Activated CD4-positive, CD25-positive, alpha-beta regulatory T cell (primary cell): ENCODE measurements at places on chromosomes 3 and 15.

DNA sequence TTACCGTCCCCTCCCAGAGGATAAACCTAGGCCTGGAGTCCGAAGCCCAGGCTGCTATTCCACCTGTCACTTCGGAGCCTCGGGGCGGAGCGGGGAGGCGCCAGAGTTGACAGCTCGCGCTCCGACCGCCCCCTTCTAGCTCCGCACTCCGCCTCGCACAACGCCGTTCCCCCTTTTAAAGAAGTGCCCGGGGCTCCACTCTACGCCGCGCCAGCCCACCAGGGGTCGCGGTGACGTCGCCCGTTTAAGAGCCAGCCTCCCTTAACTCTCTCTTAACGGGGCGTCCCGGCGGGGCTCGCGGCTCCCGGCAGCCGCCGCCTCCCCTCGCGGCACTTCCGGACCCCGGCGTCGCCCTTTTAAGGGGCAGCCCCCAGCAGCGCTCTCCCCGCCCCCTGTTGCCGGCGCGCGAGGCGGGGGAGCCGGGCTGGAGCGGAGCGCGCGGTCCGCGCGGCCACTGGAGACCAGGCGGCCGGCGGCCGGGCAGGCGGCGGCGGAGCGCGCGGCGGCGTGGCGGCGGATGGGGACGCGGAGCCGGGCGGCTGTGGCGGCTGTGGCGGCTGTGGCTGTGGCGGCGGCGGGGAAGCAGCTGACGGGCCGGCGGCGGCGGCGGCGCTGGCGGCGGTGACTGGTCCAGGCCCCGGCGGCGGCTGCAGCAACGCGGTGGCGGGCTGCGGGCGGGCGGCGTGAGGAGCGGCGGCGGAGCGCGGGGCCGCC lies at the start of gene INAFM2:
Gene INAFM2 (plus strand): TSS at position 454 of the 714 bp plus-strand sequence. CDS start 364 bp downstream, outside the sequence.
- DNase-seq, result peak; percentile 79

GRCh38 chr15:40554161-40554525 lies 10.7 kb downstream of the CCDC32 start:
- DNase-seq, result no peak

DNA sequence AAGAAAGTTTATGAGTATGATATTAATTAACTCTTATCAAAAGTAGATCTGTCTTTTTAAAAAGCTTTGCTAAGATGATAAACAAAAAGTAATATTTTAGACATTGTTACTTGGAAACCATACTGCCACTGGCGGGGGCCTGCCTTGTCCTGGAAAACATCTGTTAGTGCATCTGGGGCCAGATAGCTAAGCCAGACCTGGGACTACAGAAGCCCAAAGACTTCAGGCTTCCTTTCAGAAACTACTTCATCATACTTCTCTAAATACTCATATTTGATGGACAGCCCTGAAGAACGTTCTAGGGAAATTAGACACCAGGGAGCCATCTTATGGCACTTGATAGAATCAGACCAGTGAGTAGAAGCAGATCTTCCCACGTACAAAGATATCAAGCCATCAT lies 795.4 kb upstream of the SEMA6D start:
- no peak for DNase-seq

DNA sequence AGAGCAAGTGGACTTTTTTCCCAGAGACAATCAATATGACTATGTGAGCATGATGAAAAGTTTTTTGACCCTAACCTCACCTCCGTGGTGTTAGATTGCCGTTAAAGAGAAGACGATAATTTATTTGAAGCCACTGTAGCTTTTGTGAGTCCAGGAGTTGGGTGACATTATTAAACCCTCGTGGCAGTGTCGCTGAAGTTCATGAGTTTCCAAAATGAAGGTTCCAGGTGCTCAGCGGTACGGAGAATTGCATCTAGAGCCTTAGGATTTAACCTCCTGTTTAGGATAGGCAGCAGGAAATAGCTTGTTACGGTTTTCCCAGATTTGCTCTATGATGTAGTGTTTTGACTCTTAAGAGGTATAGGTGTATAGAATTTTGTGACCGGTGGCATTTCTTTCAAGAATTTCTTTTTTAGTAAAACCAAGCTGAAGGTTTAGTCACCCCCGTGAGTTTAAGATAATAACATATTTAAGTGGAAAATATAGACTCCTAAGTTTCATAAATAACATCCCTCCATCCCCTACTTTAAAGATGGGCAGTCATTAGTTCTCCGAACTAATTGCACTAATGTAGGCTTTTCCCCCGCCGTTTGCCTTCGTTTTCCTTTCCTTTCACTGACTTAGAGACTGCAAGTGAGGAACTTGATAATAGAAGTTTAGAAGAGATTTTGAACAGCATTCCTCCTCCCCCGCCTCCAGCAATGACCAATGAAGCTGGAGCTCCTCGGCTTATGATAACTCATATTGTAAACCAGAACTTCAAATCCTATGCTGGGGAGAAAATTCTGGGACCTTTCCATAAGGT lies 2.0 kb downstream of the SMC4 start:
- DNase-seq, result no peak

- DNase-seq, result no peak
These were observed 1186.7 kb upstream of the EPHA6 start for GRCh38 chr3:95627697-95628096.

GRCh38 chr3:22122567-22122966 lies 371.6 kb upstream of the ZNF385D start:
- DNase-seq, result no peak

GRCh38 chr15:63013052-63013808 lies 29.3 kb upstream of the TPM1 start:
- no peak for DNase-seq

- DNase-seq, result no peak
These were observed 326.6 kb upstream of the C2CD4B start for GRCh38 chr15:62491642-62492041.

DNA sequence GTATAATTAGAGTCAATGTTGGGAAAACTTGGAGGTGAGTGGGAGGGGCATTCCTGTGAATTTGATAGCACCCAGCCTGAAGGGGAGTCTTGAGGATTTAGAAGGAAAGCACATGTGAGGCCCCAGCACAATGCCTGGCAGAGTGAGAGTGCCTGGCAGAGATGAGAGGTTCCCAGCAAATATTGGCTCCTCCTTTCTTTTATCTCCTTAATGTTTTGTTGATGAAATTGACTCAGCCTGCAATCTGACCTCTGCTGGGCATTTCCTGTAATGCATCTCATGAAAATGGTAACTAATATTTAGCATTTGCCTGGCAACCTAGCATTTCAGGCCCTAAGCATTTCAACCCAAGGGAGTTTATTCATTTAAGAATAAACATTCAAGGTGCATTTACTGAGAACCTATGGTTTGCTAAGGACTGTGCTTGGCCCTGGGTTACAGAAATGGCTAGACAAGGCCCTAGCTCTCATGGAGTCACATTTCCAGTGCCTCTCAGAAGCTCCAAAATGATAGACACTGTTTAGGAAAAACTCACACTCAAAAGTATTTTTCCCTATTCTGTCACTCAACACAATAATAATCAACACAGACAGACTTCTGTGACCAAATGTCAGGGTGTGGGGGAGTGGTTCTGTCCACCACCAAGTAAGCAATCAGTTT lies 19.0 kb downstream of the PDHB start:
- no peak for DNase-seq

DNA sequence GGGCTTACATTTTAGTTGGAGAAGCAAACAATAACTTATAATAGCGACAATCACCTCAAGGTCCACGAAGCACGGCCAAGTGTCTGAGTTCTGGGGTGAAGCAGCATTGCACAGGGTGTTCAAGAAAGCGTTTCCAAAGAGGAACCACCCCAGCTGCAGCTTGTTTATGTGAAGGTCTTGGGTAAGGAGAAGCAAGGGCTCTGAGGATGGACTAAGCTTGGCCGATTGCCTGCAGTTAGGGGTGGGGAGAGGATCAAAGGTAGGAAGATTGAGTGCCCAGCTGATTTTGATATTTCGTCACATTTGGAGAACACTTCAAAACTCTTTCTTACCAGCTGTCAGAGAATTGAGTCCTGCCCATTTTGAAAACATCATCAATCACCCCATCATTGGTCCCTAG lies 321.6 kb upstream of the DNAJC19 start:
- no peak for DNase-seq

- DNase-seq, result no peak
These were observed 3.0 kb downstream of the INKA1 start for GRCh38 chr3:49805897-49806701.

- DNase-seq, result peak; percentile 63
These were observed at the start of gene SCAANT1 for GRCh38 chr3:63911873-63912767. SCAANT1 (minus strand) TSS chr3:63912383.

GRCh38 chr3:71857956-71858355 lies 73.0 kb upstream of the PROK2 start:
- DNase-seq, result no peak

DNA sequence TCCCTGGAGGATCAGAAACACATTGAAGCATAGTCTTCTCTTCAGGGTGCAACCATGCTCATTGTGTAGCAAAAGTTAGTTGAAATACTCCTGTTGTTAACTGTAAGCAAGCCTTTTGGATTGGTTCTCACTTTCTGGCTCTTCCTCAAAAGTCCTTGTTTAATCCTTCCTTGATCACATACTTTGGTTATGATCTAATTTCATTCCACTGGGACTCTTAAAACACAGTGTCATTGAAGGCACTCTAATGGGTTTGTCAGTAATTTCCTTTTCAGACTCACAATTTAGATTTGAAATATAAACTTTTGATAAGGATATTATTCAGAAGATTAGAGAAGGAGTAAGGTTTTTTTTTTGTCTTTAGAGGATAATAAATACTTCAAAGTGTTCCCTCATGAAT lies 451.7 kb upstream of the SGO1 start:
- DNase-seq, result no peak

GRCh38 chr3:121963608-121964007 lies 58.4 kb downstream of the ILDR1 start:
- no peak for DNase-seq

GRCh38 chr3:185807445-185808068 lies 17.3 kb downstream of the IGF2BP2 start:
- no peak for DNase-seq

DNA sequence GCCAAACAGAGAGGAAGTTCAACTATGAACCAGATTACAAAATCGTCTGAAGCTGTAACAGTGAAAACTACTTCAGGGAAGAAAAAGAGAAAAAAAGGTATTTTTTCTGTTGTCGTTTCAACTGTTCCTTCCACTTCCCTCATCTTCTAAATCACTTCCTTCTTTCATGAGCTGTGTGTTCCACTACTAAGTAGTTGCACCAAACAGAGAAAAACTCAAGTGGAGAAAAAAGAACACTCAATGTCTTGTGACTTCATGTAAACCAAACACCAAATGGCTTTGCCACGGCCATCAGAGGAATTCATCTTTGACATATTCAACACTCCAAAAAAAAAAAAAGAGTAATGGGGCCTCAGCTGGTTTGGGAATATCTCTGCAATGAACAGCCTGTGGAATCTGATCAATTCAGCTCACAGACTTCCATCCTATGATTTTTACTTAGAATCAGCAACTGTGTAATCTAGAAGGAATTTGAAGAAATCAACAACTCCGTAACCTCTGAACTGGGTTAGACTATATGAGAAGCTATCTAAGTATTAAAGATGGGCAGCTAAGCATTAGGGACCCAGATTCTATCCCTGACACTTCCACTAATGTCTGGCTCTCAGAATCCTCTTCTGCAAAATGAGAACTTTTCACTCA lies 47.5 kb upstream of the RNF7 start:
- no peak for DNase-seq

GRCh38 chr3:72266016-72266370 lies 481.0 kb upstream of the PROK2 start:
- DNase-seq, result no peak

DNA sequence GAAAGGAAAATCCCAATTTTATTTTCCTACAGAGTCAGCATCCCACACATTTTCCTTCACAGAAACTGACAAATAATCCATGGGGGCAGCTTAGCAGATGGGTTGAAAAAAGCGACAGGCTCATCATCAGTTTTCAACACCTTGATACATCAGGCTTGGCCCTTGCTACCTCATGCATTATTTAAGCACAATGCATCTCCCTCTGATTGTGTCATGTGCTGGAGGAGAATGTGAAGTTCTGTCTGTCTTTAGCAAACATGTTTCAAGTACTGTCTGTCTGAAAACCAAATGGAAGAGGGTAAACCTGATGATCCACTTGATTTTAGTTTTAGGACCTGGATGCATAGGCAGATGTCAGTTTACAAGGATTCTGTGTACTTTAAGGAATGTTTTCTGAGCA lies 128.6 kb upstream of the ADAMTS9 start:
- no peak for DNase-seq

DNA sequence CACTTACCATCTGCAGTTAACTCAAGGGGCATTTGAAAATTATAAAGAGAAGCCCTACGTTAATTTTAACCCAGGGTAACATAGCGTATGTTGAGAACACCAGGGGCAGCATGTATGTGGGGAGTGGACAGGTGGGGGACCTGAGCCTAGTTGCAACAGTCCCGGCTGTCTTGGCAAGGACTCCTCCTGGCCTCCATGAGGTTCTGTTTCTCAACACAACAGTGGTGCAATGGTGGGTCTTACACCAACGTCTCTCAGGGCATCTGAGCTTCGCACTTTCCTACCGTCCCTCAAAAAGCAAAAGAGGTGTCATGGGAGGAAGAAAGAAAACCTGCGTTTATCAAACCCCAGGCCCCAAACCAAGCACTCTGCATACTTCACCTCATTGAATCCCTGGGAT lies 50.6 kb downstream of the MGLL start:
- DNase-seq, result no peak

- no peak for DNase-seq
These were observed 604.7 kb upstream of the EPHA6 start for GRCh38 chr3:96209699-96210098.

DNA sequence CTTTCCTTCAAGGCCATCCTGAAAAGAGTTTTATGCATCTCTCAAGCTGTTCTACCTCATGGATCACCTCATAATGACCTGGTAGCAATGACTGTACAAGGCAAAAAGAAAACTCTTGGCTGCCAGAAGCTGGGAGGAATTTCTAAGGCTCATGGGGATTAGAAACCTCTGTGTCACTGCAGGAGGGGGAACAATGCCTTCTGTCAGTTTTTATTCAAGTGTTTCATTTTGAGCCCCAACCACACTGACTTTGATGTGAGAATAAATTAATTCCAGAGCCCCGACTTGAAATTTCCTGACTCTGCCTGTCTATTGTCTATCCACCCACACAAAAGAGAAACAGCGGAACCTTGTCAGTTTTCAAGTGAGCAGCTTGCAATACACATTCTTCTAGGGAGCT lies 58.7 kb upstream of the MRPL3 start:
- DNase-seq, result no peak

DNA sequence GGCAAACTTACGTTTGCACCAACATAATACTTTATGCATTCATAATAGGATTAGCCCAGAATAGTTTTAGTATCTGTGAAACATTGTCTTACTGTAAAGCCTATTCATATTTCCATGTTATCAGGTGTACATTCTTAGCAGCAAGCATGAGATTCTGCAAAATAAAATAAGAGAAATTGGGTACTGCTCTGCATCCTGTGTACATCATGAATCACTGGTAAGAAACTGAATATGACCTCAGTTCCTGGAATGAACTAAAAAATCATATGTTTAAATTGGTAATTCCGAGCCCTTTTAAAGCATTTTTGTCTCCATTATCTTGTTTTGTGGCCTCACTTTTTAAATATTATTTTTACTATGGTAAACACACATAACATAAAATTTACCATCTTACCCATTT lies 605.1 kb downstream of the ROBO1 start:
- DNase-seq, result no peak

- DNase-seq, result no peak
These were observed 486 bp downstream of the SAMMSON start for GRCh38 chr3:70000028-70000410.
